Heart right ventricle (tissue), 16 donors: ENCODE measurements at places on chromosomes 3 and 15. TPM values are rescaled to one million over a fixed set of nuclear protein-coding genes. Genes with fewer than 3 reads are reported as not detected.

The C2CD4A gene
- total RNA-seq = not detected

The SEMA3B gene
- 16.5 TPM for total RNA-seq

The UCN2 gene
- total RNA-seq = not detected

The FETUB gene
- total RNA-seq = 0.36 TPM

The RGMA gene
- 33.8 TPM for total RNA-seq

The CCDC54 gene
- total RNA-seq = not detected

The LRRC31 gene
- not detected for total RNA-seq

The CHRM5 gene
- total RNA-seq = not detected
